ENCODE measurements at places on chromosomes 1 and 21.
A peak's percentile ranks its signal among the peaks of the same experiment; 100 is the strongest.

- H3K27me3 ChIP-seq = no peaks in the 10 kb centered on the region
- H3K4me3 ChIP-seq = no peak overlapping the region
- H3K36me3 ChIP-seq = no peaks in the 10 kb centered on the region
- H3K27ac ChIP-seq = no peak overlapping the region
- no peaks in the 10 kb centered on the region for H3K4me1 ChIP-seq
Measured at GRCh38 chr1:92291372-92291999, 7.3 kb downstream of the GLMN start.

DNA sequence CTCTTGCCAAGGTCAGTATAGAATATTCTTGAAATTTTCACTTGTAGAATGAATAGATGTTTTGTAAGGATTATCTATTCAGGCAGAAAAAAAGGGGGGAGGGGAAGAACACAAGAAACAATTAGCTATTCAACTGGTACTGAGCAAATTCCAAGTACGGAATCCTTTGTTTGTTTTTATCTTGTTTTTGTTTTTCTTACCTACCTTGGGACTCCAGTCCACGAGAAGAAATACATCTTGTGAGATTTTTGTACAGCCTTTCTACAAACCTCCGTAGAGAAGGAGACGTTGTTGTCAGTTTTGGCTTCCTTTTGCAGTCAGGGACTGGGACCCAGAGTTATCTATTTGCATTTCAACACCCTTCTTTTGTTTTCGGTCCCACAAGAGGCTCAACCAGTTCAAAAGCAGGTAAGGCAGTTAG lies 36.0 kb downstream of the ZNF281 start:
- no peak overlapping the region for H3K4me3 ChIP-seq
- no peaks in the 10 kb centered on the region for H3K36me3 ChIP-seq
- H3K27me3 ChIP-seq = no peaks in the 10 kb centered on the region

GRCh38 chr1:209443361-209443931 lies 140.1 kb upstream of the CAMK1G start:
- H3K4me1 ChIP-seq = no peaks in the 10 kb centered on the region
- H3K36me3 ChIP-seq = no peaks in the 10 kb centered on the region
- no peak for DNase-seq
- no peak overlapping the region for H3K27ac ChIP-seq
- no peak overlapping the region for H3K4me3 ChIP-seq
- no peaks in the 10 kb centered on the region for H3K27me3 ChIP-seq

- H3K36me3 ChIP-seq = no peaks in the 10 kb centered on the region
- H3K4me3 ChIP-seq = no peak overlapping the region
- H3K27ac ChIP-seq = no peak overlapping the region
- H3K27me3 ChIP-seq = no peaks in the 10 kb centered on the region
- H3K4me1 ChIP-seq = peaks cover 6% of the 10 kb centered on the region
- DNase-seq = no peak
Measured at GRCh38 chr1:47990286-47990685, 6.9 kb downstream of the TRABD2B start.

GRCh38 chr1:47444562-47445465 lies 7.0 kb downstream of the FOXD2 start:
- no peaks in the 10 kb centered on the region for H3K27me3 ChIP-seq
- no peak overlapping the region for H3K27ac ChIP-seq
- no peaks in the 10 kb centered on the region for H3K4me1 ChIP-seq
- peaks cover 4% of the 10 kb centered on the region for H3K36me3 ChIP-seq

- H3K4me1 ChIP-seq = no peaks in the 10 kb centered on the region
- H3K4me3 ChIP-seq = no peak overlapping the region
- H3K27ac ChIP-seq = no peak overlapping the region
- no peaks in the 10 kb centered on the region for H3K27me3 ChIP-seq
Measured at GRCh38 chr1:101484689-101485338, 248.0 kb downstream of the S1PR1 start.

DNA sequence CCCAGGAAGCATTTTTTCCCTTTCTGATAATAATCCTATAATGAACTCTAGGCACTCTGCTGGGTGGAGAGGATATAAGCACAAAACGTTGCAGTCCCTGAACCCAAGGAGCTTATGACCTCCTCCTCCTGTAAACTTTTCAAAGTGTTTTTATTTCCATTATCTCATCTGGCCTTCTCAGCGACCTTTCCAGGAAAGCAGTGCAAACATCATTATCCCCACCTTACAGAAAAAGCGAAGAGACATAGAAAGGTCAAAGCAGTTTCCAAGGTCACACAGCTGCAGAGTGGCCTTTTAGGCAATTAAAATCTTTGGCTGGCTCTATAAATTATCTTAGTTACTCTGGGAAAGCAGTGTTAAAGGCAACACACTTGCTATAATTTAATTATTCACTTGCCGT lies 63.8 kb downstream of the OLFML3 start:
- H3K4me3 ChIP-seq = no peak overlapping the region
- H3K4me1 ChIP-seq = no peaks in the 10 kb centered on the region

DNA sequence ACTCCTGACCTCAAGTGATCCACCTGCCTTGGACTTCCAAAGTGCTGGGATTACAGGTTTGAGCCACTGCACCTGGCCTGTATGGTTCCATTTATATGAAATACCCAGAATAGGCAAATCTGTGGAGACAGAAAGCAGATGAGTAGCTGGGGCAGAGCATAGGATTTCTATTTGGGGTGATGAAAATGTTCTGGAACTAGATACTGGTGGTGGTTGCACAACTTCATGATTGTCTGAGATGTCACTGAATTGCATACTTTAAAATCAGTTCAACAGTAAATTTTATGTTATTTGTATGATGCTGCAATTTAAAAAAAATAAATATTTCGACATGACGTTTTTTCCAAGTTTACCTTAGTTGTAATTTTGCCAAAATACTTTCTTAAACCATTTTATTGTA lies 23.9 kb downstream of the ITSN1 start:
- no peak overlapping the region for H3K4me3 ChIP-seq
- DNase-seq = no peak
- H3K27ac ChIP-seq = no peak overlapping the region
- no peaks in the 10 kb centered on the region for H3K27me3 ChIP-seq
- no peaks in the 10 kb centered on the region for H3K36me3 ChIP-seq
- peaks cover 4% of the 10 kb centered on the region for H3K4me1 ChIP-seq

DNA sequence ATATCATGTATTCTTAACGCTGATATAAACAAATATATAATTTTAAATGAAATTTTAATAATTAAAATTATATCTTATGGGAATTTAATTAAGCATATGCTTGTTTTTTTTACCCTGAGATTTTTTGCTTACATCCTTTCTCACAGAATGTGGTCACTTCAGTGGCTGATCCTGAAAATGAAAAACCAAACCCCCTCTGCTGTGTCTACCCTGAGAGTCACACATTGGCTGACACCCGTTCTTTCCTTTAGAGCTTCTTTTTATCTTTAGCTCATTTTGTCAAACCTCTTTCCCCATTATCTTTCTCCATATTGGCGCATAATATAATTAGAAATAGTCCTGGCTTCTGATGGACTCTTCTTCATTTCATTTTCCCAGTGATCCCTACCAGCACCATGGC lies 10.8 kb upstream of the CACYBP start:
- DNase-seq = no peak
- no peak overlapping the region for H3K4me3 ChIP-seq
- no peaks in the 10 kb centered on the region for H3K36me3 ChIP-seq
- no peaks in the 10 kb centered on the region for H3K27me3 ChIP-seq
- H3K4me1 ChIP-seq = peaks cover 3% of the 10 kb centered on the region
- peak overlapping the region; percentile 59 for H3K27ac ChIP-seq

DNA sequence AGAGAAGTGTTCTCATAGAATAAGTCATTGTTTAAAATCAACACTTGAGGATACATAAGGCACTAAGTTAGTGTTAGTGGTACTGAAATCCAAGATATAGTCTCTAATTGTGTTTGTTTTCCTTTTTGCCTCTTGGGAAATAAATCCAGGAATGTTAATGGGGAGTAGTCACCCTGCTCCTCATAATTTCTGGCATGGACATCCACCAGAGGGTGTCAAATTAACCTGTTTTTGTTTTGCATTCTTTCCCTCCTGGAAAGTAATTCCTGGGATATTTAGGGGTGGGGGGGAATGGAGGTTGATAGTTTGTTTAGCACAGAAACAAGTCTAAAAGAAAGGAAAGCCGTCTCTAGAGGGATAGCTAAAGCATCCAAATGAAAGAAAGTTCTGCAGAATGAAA lies 87.8 kb upstream of the MAP1LC3C start:
- H3K27me3 ChIP-seq = no peaks in the 10 kb centered on the region
- H3K36me3 ChIP-seq = no peaks in the 10 kb centered on the region
- H3K4me3 ChIP-seq = no peak overlapping the region
- no peak overlapping the region for H3K27ac ChIP-seq

DNA sequence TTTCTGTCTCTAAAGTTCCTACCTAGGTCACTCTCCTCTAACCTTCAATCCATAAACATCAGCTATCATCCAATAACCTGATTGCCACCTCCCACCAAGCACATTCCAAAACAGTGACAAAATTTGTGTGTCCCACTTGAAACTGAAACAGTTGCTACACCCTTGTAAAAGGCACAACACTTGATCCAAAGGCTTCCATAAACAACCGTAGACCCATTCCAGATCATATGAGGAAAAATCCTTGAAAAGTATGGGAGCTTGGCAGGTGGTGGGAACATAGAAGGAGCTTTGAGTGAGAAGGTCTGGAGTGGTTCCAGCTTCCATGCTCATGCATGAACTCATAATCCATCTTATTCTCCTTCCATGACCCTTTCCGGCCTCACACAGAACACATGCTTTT lies 82.0 kb upstream of the ATP1A1 start:
- H3K4me3 ChIP-seq = no peak overlapping the region
- H3K27me3 ChIP-seq = no peaks in the 10 kb centered on the region
- no peaks in the 10 kb centered on the region for H3K4me1 ChIP-seq
- no peaks in the 10 kb centered on the region for H3K36me3 ChIP-seq
- no peak for DNase-seq
- H3K27ac ChIP-seq = no peak overlapping the region

DNA sequence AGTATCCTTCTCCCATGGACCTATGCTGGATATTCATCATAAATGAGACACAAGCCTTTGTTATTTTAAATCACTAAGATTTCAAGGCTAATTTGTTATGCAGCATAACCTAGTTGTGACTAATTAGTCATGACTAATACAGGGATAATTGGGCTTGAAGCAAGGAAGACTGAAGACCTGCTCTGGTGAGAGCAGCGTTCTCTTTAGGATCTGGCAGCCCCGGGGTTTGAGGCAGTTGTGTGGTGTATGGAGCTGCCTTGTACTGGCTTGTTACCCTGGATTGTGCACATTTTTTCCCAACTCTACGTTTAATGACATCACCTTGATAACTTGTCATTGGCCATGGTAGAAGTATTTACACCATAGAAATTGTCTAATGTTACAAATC lies 25.7 kb upstream of the SPAG17 start:
- no peak for DNase-seq
- H3K4me3 ChIP-seq = no peak overlapping the region
- H3K27me3 ChIP-seq = no peaks in the 10 kb centered on the region

DNA sequence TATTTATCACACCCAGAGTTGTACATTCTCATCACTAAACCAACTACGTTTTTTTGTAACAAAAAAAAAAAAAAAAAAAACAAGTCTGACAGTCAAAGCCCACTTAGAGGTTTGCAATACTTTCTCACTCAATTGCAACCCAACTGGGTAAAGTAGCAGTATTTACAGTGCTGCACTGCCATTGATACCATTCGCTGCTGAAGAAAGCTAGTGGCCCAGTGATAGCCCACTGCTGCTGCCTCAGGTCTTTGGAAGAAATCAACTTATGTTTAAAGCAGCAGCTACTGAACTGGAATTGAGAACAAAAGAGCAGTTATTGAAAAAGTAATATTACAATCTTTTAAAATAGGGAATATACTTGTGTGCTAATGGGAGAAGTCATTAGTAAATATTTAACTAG lies 2.7 kb downstream of the HNRNPU start:
- H3K27me3 ChIP-seq = no peaks in the 10 kb centered on the region
- peak overlapping the region; percentile 99 for H3K4me3 ChIP-seq
- no peak for DNase-seq
